ENCODE measurements at places on chromosomes 5 and 9. TPM values are rescaled to one million over a fixed set of nuclear protein-coding genes. Genes with fewer than 3 reads are reported as not detected.

DNA sequence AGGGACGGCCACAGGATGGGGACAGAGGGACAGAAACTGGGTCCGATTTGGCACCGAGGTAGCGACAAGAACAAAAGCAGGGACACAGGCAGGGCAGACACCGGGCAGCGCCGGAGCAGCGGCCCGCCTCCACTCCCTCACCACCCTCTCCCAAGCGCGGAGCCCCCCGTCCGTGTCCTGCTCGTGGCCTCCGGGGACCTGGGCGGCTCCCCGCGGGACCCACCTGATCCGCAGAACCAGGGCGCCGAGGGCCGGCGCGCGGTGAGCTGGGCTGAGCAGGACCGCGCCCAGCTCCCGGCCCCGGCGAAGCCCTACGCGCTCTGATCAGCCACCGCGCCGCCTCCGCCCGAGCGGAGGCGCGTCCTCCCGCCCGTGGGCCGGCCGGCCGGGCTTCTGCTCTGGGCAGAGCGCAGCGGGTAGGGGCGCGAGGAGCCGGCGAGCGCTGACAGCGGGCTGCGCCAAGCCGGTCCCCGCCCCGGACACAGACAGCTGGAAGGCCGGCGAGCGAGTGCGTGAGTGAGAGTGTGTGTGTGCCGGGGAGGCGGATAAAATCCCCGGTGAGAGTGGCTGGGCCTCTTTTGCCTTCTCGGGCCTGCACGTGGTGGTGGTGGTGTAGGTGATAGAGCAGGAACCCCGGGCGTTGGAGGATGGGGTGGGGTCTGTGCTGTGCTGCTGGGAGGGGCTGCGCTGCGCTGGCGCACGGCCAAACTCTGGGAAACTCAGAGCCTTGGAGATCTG is at the start of gene GGTA1:
Gene GGTA1, minus strand, starts transcription at position 418 of the 738 bp plus-strand sequence. CDS start 31,922 bp downstream, outside the sequence.
- no peak within 1 kb of the TSS for H3K27ac ChIP-seq
- peaks cover 24% of the 10 kb centered on the region for H3K27me3 ChIP-seq
- peaks cover 15% of the 10 kb centered on the region for H3K4me1 ChIP-seq
- H3K36me3 ChIP-seq, result no peaks in the 10 kb centered on the region
- no peak within 1 kb of the TSS for H3K4me3 ChIP-seq
- DNase-seq, result peak; percentile 38

- DNase-seq, result no peak
- no peak overlapping the region for H3K27ac ChIP-seq
- H3K27me3 ChIP-seq, result no peaks in the 10 kb centered on the region
Measured at GRCh38 chr5:135353952-135354721, 44.9 kb downstream of the MACROH2A1 start.

The SLU7 gene
- total RNA-seq, result 43.6 TPM

The SPATA6L gene
- total RNA-seq, result not detected

The SPATA31D4 gene
- not detected for total RNA-seq

The AK8 gene
- not detected for total RNA-seq
